HS-27A (cell line): ENCODE measurements at places on chromosomes 6 and 20.

- no peak for DNase-seq
These were observed 477.0 kb upstream of the CHD6 start for GRCh38 chr20:42095221-42095620.

DNA sequence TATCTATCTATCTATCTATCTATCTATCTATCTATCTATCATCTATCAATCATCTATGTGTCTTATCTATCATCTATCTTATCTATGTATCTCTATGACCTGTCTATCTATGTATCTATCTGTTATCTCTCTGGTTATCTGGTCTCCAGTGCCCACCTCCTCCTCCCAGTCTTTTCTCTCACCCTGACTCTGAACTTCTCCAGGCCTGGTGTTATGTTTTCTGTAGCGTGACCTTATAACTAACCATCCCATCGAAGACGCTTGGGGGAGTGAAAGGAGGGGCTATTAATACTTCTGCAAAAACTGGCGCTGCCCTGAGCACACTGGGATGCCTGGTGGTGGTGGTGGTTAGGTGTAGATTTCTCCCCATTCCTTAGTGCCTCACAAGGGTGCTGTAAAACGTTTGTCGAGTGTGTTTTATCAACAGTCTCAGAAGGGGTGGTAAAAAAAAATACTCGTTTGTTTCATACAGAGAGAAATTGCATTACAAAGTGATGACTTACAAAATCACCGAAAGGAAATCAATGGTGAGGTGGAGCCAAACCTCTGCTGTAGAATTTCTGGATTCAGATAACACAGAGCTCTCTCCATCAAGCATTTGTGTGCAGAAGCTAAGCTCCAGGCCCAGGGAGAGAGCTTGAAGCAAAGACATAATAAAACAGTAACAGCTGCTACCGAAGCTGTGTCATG lies 156.2 kb downstream of the BCAS1 start:
- DNase-seq, result no peak

DNA sequence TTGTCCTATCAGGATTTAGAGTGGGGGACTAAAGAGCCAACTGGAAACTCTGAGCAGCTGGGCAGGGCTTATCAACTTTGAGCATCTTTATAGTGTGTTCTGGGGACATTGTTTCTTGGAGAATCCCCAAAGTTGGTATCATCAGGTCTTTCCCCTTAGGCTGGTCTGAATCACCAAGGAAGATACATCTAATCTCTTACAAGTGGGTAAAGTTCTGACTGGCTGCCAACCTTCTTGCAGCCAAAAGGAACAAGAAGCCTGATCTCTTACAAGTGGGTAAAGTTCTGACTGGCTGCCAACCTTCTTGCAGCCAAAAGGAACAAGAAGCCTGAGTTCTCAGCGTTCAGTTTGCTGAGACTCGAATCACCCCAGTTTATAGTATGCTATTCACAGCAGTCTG lies 1.6 kb upstream of the MED23 start:
- no peak for DNase-seq

DNA sequence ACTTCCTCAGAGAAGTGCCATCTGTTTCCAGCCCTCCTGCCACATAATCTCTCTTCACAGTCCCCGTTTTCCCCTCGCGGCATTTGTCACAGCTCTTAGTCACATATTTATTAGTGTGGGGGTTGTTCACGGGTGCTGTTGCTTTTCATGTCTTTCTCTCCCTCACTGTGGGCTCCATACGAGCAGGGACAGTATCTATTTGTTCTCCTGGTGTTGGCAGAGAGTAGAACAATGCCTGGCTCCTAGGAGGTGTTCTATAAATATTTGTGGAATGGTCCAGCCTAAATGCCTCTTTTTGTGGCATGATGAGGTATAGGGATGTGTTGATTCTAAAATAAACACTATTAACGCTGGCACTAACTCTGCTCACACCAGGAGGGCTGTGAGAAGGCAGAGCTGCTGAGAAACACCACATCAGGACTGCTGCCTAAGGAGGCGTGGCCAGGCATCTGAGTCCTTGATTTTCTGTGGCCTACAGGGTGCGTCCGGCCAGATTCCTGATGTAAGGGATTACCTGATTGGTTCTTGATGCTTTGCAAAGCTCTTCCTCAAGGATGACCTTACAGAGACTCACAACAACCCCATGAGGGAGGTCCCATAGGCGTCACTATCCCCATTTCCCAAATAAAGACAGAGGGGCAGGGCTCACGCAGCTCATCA lies 219.8 kb upstream of the ARID1B start:
- DNase-seq, result no peak

GRCh38 chr20:24488064-24488799 lies 18.8 kb downstream of the SYNDIG1 start:
- no peak for DNase-seq

DNA sequence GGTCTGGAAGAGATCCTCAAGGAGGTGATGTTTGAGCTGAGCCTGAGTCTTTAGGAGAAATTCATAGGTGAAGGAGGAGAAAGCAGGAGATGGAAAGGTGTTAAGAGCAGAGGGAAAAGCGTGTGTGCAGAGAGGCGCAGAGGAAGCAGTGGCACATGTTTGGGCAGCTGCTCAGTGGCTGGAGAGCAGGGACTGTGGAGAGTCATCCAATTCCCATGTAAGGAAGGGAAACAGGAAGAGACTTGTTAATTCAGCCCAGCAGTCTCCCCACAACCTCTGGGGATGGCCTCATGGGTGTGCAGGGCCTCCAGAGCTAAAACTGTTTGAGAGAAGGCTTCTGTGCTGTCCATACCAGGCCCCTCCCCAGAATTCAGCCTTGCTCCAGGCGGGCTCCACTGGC lies 16.2 kb downstream of the AAR2 start:
- DNase-seq, result no peak

DNA sequence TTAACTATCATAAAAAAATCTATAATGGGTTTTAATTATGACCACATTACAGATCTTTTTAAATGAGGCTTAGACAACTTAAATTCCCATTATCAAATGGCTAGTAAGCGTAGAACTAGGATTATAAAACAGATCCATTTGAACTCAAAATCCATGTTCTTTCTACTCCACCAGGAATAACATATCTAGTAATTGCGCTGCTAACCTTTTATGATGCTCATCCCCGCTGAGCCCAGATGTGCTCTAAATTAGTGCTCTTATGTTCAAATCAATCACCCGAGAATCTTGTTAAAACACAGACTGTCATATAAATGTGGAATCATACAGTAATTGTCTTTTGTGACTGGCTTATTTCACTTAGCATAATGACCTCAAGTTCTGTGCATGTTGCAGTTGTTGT lies 903.1 kb downstream of the PHF3 start:
- DNase-seq, result no peak

DNA sequence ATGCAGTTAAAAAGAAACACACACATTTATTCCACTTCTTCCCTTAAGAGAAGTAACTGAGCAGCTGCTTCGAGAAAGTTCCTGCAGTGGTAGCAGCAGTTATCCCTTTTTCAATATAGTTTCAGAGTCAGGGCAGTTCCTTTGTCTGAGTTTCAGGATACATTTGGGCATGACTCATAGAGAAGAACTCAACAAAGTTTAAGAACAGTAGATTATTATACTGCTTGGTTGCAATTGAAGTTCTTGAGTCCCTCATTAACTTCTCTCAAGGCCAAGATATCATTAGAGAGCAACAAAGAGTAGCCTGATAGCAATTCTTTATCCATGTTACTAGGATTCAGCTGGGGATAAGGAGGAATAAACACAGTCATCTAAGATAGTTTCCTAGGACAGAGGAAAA lies 54.4 kb downstream of the TPD52L1 start:
- DNase-seq, result no peak

DNA sequence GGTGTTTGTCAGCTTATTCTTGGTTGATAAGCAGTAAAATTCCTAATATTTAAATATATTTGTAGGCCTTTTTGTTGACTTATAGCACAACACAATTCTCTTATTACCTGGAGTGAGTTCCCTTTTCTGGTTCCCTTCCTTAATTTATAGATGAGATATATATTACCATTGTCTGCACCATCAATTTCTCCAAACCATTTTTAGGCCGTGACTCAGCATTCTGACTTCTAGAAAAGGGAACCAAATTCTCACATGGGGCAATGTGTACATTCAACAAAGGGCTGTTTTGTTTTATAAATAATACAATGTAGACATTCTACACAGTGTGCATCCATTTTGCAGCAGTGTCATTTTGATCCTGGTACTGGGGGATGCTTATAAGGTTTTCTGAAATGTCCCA lies 52.8 kb downstream of the NCOA7 start:
- no peak for DNase-seq

- DNase-seq, result no peak
These were observed 61.1 kb upstream of the TBX18 start for GRCh38 chr6:84825461-84825860.

DNA sequence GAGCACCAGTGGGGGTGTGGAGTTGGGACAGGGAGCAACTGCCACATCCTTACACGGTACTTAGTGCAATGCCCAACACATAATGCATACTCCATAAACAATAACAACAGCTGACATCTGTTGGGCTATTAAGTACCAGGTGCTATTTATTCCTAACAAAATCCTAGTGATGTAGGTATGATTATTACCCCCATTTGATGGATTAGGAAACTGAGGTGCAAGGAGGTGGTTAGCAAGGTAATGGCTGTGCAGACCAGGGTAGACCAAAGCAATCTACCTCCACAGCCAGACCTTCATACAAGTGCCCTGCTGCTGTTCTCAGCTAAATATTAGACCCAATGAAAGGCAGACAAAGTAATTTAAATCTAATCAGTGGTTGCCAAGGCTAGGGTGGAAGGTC lies 36.8 kb downstream of the SLC13A3 start:
- DNase-seq, result no peak

GRCh38 chr6:80183019-80183795 lies 76.7 kb downstream of the BCKDHB start:
- no peak for DNase-seq

DNA sequence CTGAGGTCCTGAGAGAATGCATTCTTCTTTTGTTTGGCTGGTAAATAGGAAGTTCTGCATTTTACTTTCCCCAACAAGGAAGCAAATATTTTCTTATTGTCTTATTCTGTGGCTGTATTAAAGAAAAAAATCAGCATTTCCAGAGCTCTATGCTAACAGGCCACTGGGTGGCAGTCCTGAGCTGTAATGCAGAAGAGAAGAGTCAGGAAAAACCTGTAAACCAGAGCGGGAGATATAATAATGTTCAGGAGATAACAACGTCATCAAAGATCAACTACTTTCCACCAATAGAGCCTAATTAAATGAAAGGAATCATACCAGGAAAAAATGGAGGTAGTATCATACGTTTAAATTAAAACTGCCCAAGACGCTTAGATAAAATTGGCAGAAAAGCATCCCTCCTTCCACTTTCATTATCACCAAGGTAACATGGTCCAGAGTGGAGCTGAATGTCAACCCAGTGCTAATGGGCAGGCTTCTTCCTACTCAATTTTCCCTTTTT lies 55.6 kb upstream of the CARMIL1 start:
- DNase-seq, result peak; percentile 71

DNA sequence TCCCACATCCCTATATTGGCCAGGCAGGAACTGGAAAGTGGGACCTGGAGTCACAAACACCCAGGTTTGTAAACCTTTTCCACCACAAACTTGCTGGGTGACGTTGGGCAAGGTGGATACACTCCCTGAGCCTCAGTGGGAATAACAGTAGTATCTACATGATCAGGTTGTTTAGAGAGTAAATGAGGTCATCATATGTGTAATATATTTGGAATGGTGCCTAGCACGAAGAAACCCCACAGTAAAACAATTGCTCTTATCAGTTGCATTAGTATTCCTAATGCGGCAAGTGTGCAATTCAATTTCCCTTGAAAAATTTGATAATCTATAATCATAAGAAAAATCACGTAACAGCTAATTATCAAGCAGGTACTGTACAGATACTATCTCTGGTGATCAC lies 51.9 kb downstream of the HIVEP2 start:
- DNase-seq, result no peak

- DNase-seq, result no peak
These were observed 43.7 kb upstream of the DST start for GRCh38 chr6:56686429-56686828.

DNA sequence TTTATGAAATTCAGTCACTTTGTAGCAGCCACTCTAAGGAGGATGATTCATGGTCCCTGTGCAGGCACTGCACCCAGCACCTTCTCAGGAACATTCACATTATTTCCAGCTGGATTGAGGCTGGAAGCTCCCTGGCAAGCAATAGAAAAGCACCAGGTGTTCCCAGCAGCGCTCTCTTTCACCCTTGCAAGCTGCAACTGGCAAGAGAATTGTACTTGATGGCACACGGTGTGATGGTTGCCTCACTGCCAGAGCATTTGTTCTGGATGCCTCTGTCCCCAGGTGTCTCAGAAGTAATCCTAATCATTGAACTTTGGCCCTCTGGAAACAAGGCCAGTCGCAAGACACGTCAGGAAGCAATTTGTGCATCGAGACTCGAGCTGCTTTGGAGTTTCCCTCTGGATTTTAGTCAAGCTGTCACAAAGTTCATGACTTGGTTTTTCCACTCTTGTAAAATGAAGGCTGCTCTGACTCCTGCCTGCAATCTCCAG lies 24.9 kb upstream of the PHACTR2 start:
- DNase-seq, result no peak

DNA sequence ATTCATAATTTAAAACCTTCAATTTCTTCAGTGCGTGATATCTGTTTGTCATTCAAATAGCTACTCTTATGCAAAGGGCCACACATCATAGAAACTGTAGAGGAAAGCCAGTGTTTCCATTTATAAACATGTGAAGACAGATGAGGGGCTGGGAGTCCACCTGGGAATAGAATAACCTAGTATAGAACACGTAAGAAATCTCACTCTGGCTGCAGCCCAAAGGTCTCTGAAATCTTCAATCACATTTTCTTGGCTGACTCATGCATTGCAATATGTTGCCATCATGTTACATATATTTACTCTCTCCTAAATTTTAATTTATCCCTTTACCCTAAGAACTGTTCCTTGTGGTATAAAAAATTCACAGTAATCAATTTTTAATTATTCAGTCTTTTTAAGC lies 123.2 kb downstream of the ELOVL4 start:
- DNase-seq, result no peak

- no peak for DNase-seq
These were observed 51.9 kb upstream of the EDN1 start for GRCh38 chr6:12238219-12238618.

DNA sequence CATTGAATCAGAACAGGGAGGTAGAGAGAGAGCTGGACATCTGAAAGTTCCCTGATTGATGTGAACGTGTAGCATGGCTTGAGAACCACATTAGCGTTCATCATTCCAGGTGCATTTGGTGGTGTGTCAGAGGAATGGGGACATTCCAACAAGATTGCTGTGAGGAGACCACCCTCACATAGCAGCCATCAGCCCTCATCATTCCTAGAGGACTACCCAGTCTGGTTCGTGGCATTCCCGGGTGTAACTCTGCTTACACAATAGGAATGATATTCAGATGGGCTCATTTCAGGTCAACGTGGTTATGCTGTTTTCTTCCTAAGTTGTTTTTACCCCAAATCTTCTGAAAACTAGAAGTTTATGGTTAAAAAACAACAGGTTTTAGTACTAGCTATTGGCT lies 62.2 kb upstream of the KLHL31 start:
- DNase-seq, result no peak
